ENCODE measurements at places on chromosomes 16 and 17.

DNA sequence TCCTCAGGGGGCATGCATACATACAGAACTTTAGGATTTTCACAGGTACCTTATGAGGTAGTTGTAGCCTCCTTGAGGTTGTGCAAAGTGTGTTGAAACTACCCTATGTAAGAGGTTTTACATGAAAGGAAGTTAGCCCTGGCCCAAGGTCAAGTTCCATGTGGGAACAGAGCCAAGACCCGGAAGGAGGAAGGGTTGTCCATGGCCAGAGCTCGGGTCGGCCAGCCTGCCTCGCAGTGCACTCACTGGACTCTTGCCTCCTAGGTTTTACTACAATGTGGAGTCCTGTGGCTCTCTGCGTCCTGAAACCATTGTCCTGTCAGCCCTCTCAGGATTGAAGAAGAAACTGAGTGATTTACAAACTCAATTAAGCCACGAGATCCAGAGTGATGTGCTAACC is 8.2 kb downstream of the POLR2C start:
- DNase-seq: no peak

DNA sequence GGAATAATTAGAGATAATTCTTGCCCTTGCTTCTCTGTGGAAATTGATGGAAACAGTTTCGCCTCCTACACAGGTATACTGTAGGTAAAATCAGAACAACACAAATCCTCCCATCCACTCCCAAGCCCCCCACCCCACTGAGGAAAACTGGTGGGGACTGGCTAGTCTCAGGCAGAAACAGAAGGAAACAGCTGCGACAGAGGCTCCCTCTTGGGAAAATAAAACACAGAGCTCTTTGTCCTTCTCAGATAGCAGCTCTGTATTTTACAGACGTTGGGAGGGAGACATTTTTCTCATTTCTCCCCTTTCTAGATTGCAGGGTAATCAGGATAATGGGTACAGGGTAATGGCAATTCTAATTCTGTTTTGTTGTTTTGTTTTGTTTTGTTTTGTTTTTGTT is 1.1 kb downstream of the SLFN13 start:
- DNase-seq: no peak

- no peak for DNase-seq
These were observed 203.4 kb downstream of the CCDC182 start for GRCh38 chr17:57541472-57542394.

GRCh38 chr17:76461765-76462555 is 5.4 kb upstream of the AANAT start:
- DNase-seq: no peak

GRCh38 chr17:58969156-58969555 is 137.5 kb downstream of the TRIM37 start:
- no peak for DNase-seq

DNA sequence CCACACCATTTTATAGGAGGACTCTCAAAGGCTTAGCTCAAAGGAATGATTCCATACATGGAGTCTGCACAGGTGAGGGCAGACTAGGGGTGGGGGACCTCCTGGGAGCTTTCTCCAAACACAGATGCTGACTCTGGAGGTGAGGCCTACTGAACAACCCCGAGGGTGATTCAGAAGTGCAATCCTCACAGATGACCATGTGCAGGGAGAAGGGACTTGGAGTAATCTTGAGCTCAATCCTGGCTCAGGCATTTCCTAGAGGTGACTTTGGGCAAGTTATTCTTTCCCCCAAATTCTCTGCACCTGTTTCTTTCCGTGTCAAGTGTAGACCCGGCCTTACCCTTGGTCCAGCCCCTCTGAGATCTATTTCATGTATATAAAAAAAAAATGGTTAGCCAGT is 401.5 kb downstream of the SLC39A11 start:
- no peak for DNase-seq

GRCh38 chr17:50276588-50277356 is 2.5 kb downstream of the TMEM92 start:
- DNase-seq: no peak

DNA sequence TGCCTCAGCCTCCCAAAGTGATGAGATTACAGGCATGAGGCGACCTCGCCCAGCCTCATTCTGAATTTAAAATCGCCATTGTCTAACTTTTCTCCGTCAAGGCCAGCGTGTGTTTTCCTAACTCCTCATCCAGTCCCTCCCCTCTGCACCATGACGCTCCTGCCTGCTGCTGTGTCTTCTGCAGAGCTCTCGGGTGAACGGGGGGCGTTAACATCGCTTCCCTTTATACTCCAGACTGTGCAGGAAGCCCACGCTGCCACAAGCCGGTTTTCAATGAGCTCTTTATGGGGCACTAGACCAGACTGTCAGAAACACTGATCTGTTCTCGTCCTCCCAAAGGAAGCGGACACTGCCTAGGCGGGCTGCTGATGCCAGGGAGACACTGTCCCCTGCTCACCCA is 13.2 kb downstream of the AANAT start:
- no peak for DNase-seq

All from stimulated activated CD8-positive, alpha-beta memory T cell treated with anti-CD3 and anti-CD28 coated beads, Interleukin-4, amount 100 ng/mL, for 4 hours (primary cell).